ENCODE measurements at places on chromosomes 5 and 9.

- peak; percentile 77 for DNase-seq
Measured at GRCh38 chr5:149959406-149960236, 937 bp upstream of the SLC26A2 start.

- no peak for DNase-seq
Measured at GRCh38 chr5:136145030-136145429, 12.4 kb downstream of the SMAD5 start.

DNA sequence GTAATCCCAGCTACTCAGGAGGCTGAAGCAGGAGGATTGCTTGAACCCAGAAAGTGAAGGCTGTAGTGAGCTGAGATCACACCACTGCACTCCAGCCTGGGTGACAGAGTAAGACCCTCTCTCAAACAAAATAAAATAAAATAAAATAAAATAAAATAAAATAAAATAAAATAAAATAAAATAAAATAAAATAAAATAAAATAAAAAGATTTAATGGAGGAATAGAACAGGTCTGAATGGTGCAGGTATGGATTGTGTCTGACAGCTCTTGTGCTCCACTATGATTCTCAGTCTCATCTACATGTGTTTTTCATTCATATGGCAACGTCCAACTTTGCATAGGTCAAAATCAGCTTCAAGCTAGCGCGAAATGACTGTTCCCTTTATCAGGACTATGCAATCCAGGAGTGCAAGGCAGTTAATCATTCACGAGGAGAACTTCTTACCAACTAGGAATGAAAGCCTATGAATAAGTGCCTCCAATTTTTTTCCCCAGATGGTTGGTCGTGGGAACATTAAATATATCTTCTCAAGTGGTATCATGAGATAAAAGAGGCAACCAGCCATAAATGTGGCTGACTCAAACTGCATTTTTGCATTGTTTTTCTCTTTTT, 1392.3 kb upstream of the CDH9 start:
- DNase-seq: no peak

- no peak for DNase-seq
Measured at GRCh38 chr9:111037356-111037707, 938 bp downstream of the LPAR1 start.

- DNase-seq: no peak
Measured at GRCh38 chr5:58737671-58738070, 154.8 kb downstream of the RAB3C start.

DNA sequence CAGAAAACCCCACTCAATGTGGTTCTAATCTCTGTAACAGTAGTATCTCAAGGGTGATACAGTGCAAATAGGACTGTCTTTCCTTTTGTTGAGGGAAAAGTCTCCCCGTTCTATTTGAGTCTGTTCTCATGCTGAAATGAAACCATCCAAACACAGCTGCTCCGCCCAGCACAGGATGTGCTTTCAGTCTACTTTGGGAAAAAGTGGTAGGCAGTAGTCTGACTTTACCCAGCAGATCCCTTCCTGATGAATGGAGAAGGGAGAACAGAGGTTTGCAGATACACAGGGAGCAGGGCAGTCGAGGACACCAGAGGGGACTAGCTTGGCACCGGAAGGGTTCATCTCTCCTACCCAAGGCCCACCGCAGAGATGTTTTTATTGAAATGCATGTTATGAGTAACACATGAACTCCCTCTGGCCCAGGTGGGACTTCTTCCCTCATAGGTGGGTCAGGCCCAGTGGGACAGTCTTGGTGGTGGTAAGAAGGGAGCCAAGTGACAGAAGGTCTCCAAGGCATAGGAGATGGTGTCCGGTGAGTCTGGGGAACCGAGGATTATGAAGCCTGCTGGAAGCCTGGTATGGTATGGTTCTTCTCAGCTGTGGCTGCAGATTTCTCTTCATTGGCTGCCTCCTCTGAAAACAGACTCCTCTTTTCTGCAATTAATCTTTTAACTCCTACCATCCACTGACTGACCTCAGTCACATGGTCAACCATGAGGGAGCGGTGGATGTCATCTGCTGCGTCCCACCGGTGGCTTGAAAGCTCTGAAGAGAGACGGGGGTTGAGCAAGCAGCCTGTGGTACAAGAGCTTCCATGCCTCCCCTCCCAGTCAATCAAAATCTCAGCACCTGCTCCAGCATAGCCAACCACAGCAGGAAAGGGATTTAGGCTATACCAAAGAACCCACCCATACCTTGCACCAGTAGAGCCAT, 3.0 kb downstream of the EIF4EBP3 start:
- no peak for DNase-seq

GRCh38 chr5:160508780-160509361, 87.2 kb downstream of the PTTG1 start:
- peak; percentile 58 for DNase-seq

DNA sequence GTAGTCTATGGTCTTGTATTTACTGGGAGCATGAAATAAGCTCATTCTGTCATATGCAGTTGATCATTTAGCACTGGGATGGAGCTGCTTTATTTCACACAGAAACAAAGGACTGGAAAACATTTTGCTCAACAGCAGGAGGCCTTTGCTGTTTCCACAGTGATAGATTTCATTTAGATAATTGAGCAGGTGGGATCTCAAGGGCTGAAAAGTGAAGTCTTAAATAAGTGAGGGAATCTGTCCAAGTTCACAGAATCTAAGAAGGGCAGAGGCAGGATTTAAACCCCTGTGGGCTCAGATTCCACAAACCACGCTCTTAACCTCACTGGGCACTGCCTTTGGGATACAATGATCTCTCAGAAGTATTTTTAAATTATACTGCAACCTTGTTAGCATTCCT, 47.8 kb downstream of the PRLR start:
- DNase-seq: no peak
